Bone marrow (tissue), 2 donors: ENCODE measurements at places on chromosomes 6 and 20.

GRCh38 chr20:9500121-9500520, 14.3 kb upstream of the LAMP5 start:
- no peak for DNase-seq

DNA sequence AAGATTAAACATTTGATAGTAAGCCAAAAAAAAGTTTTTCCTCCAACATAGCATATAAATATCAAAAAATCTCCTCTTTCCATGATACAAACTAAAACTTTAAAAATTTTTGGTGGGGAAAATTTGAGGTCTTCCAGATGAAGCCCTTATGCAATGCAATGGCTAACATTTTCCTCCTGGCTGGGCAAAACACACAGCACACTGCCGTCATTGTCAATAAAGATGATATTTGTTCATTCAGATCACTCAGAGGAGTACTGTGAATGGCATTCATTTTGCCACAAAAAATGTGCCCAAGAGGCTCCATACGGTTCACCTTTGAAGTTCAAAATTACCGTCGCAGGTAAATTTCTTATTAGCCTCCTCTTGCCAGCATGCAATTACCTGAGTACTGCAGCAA, 33.9 kb upstream of the FBXO9 start:
- DNase-seq: no peak

- DNase-seq: no peak
These were observed 102.1 kb downstream of the ATP9A start for GRCh38 chr20:51666126-51666525.

- no peak for DNase-seq
These were observed 34.3 kb downstream of the HLA-DMB start for GRCh38 chr6:32906539-32906938.

DNA sequence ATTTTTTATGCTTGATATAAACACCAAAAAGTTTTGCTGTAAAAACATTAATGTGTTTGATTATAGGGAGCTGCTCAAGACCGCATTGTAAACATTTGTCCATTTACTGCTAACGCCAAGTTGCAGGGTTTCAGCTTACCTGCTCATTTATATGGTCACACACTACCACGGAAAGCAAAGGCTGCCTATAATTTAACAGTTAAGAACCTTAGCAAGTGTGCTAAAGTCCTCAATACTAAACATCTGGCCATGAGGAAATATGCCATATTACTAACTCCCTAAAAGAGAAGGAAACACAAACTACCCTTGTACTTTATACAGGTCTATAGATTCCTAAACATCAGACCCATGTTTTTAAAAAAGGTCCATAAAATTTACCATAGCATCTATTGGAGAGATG, 129.5 kb downstream of the ASCC3 start:
- DNase-seq: no peak

GRCh38 chr6:100084316-100084990, 90.4 kb upstream of the MCHR2 start:
- DNase-seq: no peak

DNA sequence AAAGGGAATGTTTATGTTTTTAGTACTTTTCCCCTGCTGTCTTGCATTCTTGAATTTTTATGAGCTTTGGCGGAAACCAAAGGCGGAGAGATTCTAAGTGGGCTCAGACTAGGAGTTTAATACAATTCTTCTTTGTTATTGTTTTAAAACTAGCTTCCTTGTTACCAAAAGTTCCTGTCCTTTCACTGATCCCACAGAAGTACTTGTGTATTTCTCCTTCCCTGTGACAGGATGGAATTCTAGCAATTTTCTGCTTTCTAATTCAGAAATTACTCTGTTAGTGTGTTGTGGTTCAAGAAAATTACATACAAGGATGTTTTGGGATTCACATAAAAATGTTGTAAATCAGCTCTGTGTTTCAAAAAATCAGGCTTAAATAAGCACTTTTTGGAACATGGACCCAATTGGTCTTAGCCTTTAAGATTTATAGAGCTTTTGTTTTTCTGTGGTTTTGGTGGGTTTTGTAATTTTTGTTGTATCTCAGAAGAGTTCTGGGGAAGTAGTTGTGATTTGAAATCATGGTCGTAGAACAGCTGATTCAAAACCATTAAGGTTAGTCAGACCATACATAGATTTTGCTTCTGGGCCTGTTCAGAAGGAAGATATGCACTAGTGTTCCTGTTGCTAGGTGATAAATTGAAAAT, 17.6 kb upstream of the CTAGE9 start:
- no peak for DNase-seq

GRCh38 chr6:152648105-152648504, 10.9 kb upstream of the SYNE1 start:
- no peak for DNase-seq

- no peak for DNase-seq
These were observed 4.5 kb downstream of the LRRC1 start for GRCh38 chr6:53799340-53799739.

GRCh38 chr20:49872056-49872455, 43.3 kb downstream of the SPATA2 start:
- DNase-seq: no peak

DNA sequence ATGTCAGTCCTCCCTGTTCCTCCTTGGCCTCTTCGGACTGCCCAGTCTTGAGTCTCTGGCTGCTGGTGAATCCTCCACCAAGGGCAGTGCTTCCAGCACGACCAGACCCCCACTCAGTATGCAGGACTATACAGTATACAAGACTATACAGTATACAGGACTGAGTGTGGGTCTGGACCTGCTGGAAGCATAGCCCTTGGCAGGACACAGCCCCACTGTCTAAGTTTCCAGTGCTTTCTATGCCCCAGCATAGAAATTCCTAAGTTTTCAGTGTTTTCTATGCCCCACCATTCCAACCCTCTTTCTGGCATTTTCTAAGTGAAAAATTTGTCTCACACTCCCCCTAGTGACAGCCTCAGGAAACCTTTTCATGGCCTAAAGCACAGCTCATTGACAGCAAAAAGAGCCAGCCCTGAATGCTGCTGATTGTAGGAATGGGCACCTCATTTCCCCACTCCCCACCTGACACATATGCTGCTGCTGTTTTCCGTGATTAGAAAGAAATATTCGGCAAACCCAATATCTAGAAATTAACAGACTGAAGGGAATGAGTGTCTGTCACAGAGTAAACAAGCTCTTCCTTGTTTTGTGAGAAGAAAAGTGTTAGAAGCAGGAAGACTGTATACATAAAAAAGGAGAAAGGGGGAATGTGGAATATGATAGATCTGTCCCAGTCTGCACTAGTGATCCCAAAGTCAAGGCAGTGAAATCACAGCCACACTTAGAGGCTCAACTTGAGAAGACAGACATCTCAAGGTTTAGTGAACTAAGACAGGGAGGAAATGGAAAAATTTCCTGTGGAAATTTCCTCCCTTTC, 206.9 kb downstream of the IBTK start:
- DNase-seq: no peak

- no peak for DNase-seq
These were observed 87.9 kb upstream of the CDYL start for GRCh38 chr6:4687989-4688947.

DNA sequence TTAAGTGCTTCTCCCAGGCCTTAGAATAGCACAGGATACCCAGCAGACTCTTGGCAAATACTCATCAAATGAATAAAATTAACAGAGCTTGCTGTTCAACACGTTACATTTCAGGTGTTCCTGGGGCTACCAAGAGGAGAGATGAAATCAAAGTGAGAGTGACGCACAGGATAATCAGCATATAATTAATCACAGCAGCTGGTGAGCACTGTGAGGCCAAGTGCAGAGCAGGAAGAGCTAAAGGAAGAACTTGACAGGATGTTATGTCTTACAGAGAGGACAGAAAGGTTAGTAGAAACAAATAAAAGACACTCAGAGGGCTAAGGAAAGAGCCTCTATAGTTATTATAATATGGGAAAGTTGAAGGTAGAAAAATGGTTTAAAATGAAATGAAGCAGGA, 8.8 kb downstream of the PPIL1 start:
- DNase-seq: no peak

GRCh38 chr6:168597471-168597875, 156.5 kb downstream of the SMOC2 start:
- no peak for DNase-seq

GRCh38 chr20:14000917-14001316, 5.6 kb downstream of the MACROD2 start:
- DNase-seq: no peak

- DNase-seq: no peak
These were observed 53.0 kb downstream of the LINC00237 start for GRCh38 chr20:21053002-21053762.

DNA sequence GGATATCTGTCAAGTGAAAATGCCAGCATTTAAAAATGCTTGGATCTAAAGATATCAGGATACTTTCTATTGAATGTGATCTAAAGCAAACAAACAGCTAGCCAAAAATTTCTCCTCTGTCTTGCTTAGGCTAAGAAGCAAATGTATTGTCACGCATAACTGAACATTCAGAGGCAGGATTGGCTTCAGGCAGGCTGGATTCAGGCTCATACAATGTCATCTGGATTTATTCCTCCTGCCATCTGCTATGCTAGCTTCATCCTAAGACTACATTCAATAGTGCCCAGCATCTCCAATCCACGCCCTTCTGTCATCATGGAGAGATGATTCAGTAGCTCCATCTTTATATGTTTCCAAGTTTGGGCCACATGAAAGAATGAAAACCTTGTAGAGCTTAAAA, 27.1 kb downstream of the PFDN4 start:
- DNase-seq: no peak

- DNase-seq: peak; percentile 51
These were observed 31.1 kb downstream of the CEBPB start for GRCh38 chr20:50221501-50222308.

GRCh38 chr6:165448210-165448609, 138.8 kb upstream of the C6orf118 start:
- no peak for DNase-seq

DNA sequence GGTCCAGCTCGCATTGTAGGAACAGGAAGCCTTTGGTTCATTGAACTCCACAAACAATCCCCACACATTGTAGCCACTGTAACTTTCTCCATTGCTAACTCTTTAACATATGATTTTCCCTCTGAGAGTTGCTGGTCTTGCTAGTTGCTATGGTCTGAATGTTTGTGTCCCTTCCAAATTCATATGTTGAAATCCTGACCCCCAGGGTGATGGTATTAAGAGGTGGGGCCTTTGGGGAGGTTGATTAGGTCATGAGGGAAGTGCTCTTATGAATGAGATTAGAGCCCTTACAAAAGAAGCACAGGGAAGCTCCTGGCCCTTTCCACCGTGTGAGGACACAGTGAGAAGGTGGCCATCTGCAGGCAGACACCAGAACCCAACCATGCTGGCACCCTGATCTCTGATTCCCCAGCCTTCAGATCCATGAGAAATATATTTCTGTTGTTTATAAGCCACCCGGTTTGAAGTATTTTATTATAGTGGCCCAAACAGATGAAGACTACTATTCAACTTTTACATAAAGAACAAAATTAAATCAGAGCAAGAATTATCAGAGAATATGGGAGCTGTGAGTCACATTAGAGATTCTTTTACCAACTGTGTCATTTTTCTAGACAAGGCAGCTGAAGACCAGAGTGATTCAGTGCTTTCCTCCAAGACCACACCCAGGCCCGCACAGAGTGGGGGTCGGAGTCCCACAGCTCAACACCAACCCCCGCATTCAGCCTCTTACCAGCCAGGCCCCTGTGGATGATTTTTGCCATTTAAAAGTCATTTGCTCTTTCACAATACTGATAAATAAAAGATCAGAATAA, 143.0 kb downstream of the SAMD5 start:
- DNase-seq: no peak

DNA sequence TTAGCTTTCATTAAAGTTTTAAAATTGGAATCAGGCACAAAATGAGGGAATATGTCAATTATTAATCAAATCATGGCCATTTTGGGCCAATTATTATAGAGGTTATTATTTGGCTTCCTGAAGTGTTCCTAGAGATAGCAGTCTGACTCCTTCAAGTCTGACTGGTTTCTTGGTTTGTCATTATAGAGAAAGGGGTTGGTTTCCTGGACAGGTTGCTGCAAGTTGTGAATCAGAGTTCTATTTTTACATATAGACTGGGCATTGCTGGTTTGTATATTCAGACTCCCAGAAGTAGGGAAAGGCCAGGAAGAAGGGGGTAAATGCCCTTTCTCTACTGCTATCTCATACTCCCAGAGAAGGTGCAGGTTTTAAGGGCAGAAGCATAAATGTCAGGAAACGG, 121.4 kb upstream of the CEP162 start:
- DNase-seq: no peak

DNA sequence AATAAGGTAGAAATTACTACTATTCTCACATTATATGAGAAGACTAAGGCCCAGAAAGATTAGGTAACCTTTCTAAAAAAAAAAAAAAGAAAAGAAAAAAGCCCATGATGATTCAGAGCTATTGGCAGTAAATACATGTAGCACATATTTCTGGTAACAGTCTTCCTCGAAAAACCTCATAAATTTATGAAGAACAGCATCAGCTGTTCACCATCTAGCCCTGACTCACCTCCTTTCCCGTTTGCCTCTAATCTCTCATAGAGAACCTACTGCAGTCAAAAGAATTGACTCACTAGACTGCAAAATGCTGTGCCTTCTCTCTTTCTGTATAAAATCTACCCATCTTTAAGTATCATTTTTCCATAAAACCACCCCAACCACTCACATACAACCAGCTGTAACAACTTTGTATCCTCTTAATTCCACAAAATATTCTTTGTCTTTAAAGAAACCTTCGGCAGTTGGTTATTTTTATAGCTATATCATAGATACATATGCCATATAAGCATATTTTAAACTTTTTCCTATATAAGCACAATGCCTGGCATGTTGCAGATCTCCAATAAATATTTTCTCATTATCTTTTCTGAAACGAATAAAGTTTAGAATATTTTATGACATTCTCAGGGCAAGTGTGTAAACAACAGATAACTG, 152.7 kb upstream of the ENPP5 start:
- no peak for DNase-seq

- DNase-seq: no peak
These were observed 3.9 kb downstream of the NOL4L start for GRCh38 chr20:32580970-32581838.

- DNase-seq: no peak
These were observed 13.4 kb downstream of the PRKN start for GRCh38 chr6:162713974-162714780.
